ENCODE measurements at places on chromosomes 2 and 18.

- no peak for DNase-seq
Observed at GRCh38 chr2:29241955-29242565, 126.8 kb downstream of the CLIP4 start.

DNA sequence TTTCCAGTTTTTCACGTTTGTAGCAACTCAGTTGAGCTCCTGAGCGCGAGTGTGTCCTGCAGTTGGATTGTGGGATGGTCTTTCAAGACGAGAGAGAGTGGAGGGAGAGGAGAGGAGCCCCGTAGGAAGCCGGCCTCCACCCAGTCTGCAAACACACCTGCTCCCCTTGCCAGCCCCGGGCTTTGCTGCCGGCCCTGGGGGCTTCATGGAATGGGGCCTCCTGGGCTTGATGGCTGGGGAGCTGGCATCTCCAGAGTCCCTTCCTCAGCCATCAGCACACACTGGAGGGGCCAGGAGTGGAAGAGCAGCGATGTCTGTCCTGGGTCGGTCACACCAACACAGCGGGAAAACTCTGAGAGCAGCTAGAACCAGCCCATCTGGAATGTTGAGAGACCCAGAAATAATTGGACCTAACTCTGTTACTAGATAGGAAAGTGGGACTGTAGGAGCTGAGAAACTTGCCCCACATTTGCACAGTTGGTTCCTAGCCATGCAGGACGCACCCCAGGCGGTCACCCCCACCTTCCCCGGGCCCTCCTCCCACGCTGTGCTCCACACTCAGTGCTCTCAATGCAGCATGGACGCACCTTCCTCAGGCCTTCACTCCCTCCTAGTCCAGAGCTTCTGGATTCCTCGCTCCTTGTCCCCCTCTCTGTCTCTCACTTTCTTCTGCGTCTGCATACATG, 69.6 kb downstream of the PTGR3 start:
- DNase-seq = no peak

DNA sequence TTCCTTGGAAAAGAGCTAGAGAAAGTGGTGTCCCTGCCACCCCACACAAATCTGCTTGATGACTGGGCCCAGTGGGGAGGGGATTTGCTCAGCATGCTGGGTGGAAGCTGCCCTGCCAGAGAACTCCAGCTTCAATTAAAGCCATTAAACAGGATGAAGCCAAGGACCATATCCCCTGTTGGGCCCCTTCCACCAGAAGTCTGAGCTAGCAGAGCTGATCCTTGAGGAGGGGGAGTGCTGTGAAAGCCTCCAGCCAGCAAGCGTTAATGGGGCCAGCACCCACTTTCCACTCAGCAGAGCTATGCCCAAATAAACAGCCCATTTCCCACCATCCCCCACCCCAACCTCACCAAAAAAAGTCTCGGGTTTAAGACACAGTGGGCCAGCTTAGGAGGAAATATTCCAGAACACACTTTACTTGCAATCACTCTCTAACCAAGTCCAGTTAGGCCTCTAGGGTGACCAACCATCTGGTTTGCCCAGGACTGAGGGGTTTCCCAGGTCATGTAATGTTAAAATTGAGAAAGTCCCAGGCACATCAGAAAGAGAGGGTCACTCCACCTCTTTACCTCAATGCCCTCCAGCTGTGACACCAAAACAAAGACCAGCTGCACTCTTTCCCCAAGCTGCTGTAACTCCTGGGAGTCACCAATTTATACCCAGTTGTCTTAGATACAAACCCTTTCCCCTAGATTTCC, 132.3 kb downstream of the FOXI3 start:
- no peak for DNase-seq

- DNase-seq = no peak
Observed at GRCh38 chr2:173791502-173791901, 173.7 kb downstream of the SP3 start.

DNA sequence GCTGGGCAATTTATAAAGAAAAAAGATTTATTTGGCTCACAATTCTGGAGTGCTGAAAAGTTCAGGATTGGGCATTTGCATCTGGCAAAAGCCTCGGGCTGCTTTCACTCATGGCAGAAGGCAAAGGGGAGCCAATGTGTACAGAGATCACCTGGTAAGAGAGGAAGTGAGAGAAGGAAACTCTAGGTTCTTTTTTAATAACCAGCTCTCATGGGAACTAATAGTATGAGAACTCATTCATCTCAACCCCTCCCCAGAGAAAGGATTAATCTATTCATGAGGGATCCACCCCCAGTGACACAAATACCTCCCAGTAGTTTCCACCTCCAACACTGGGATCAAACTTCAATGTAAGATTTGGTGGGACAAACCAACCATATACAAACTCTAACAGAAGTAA, 129.0 kb downstream of the EVA1A start:
- DNase-seq = no peak

- no peak for DNase-seq
Observed at GRCh38 chr2:107383691-107384090, 443.0 kb upstream of the RGPD4 start.

- no peak for DNase-seq
Observed at GRCh38 chr2:33091541-33092123, 144.9 kb downstream of the LTBP1 start.

GRCh38 chr2:239955087-239955988, 69.8 kb downstream of the NDUFA10 start:
- no peak for DNase-seq

DNA sequence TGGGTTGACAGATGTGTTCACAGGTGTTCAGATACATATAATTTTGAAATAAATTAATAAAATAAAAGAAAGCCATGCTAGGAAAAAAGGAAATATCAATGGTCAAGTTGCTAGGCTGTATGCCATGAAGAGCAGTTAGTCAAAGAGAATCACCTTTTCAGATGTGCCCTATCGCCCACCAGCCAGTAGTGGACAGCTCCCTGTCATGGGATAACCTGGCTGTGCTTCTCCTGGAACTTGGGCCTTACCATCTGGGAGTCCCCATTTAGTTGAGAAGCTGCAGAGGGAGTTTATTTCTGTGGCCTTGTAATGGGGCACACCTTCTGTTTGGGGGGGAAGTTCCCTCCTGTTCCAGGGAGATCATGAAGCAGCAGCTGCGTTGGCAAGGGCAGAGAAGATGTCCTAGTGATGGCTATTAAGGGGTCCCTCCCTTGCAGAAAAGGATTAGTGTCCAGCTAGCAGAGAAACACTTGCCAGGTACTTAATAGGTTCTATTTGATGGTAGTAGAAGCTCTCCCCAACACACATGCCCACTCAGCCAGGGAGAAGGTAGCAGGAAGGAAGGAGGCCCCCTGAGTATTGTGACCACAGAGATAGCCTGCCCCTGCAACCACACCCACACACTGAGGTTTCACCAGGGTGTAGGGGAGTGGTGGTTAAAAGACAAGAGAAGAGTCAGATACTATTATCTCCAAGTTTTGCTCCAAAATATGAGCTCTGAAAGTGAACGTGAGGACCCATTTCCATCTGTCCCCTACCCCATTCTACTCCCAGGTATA, 117.7 kb downstream of the B3GNT2 start:
- DNase-seq = peak; percentile 66

GRCh38 chr2:15588329-15588919, 3.2 kb upstream of the DDX1 start:
- peak; percentile 22 for DNase-seq
